ENCODE measurements at places on chromosomes 5 and 9.

DNA sequence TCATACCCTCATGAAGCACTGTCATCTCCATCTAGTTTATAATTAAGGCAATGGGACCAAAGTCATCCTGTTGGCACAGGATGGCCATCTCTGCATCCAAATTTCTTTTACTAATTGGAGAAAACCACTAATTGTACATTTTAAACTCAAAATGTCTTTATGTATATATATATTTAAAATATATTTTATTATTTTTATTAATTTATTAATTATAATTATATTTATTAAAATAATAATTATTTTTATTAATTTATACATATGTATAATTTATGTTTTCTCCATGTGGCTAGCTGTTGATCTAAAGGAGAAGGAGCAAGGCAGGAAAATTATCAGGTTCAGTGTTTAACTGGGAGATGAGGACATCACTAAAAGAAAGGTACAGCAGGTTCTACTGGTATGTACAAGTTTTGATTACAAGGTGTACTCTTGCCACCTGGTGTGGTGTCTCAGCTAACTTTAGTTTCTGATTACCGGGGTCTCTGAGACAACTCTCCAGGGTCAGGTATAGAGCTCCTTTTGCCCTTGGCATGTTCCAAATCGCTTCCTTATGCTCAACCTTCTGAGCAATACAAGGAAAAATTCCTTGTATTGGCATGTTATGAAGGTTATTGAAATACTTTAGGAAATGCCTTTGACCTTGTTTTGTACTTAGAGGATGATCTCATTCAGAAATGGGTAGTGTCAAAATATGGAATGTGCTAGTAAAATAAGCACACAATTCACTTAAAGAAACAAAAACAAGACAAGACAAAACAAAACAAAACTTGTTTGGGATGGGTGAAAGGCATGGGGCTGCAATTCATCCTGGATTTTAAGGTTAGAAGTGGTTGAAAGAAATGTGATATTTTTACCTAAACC, 79.6 kb downstream of the GHR start:
- no peak for DNase-seq

DNA sequence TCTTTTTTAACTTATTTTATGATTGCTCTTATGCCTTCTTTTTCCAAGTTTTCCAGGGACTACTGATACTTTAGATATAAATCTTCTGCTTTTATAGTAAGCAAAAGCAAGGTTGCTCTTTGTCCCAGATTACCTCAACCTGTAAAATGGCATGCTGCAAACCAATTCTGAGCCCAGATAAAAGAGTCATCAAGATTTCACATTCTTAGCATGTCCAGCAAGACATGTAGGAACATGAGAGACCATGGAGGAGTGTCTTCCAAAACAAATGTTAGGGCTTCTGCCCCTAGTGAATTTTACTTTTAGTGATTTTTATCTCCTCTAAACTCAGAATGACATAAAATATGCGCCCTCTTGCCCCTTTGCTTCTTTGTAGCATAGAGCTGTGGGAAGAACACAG, 7.0 kb upstream of the CDC20B start:
- DNase-seq, result no peak

GRCh38 chr5:175920231-175920811, 47.8 kb downstream of the THOC3 start:
- DNase-seq, result no peak

GRCh38 chr5:179806250-179807048, at the start of gene MGAT4B:
Gene MGAT4B, minus strand, starts transcription at chr5:179806866. Its CDS starts 283 bp downstream, at chr5:179806583.
- DNase-seq, result peak; percentile 39

GRCh38 chr9:100052375-100052774, 46.4 kb downstream of the ERP44 start:
- no peak for DNase-seq

GRCh38 chr5:58998544-58998943, 415.7 kb downstream of the RAB3C start:
- no peak for DNase-seq

DNA sequence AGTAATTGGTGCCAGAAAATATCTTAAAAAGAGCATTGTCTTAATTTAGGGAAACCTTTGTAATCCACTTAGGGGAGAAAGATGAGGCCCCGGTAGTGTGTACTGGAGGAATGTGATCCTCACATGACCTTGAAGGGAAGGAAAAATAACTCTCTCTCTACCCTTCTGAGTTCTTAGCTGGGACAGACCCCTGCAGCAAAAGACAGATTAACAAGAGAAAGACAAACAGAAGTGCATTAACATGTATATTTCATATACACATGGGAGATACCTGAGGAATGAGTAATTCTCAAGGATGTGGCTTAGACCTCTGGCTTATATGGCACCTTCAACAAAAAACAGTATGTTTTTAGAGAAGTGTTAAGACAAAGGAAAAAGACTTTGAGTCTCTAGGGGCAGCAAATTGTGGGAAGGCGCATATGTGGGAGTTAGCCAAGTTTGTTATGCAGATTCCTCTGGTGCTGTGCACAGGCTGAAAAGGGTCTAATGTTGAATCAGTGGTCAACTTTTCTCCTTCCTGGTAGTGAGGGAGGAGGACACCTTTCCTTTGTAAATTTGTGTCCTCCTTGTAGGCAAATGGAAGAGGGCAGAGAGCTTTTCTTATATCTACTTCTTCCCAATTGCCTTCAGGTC, 138.8 kb downstream of the LRRC70 start:
- no peak for DNase-seq

DNA sequence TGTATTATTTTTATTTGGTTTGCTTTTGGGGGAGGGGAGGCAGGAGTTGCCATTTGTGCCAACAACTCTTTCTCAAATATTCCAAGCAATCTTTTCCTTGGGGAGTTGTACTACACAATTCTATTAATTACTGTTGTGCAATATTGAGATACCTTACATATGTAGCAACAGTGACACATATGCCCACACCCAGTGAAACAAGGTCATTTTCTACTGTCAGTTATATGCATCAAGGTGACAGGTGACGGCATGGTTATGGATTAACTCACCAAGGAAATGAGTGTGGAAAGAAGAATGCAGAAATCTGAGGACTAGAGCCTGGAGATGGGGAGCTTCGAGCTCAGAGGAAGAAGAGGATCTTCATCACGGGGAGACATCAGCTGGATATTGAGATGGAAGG, 17.9 kb upstream of the MSMP start:
- no peak for DNase-seq

DNA sequence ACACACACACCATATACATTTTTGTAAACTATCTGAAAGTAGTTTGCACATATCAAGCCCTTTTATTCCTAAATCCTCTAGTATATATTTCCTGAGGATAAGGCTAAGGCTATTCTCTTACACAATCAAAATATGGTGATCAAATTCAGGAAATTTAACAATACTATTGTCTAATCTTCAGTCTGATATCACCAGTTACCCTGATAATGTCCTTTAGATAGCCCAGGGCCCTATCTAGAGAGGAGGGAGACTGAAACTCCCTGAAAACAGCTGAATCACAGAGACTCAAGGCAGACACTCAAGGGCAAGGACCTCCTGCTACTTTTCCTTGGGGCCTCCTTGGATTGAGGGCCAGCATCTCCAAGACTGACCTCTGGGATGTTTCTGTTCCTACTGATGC, 30.4 kb downstream of the PTTG1 start:
- no peak for DNase-seq

GRCh38 chr5:110086658-110087388, 397.1 kb downstream of the MAN2A1 start:
- no peak for DNase-seq

GRCh38 chr5:54224103-54224826, 86.1 kb downstream of the ARL15 start:
- no peak for DNase-seq

GRCh38 chr9:114291886-114292590, 30.9 kb upstream of the ORM1 start:
- no peak for DNase-seq

DNA sequence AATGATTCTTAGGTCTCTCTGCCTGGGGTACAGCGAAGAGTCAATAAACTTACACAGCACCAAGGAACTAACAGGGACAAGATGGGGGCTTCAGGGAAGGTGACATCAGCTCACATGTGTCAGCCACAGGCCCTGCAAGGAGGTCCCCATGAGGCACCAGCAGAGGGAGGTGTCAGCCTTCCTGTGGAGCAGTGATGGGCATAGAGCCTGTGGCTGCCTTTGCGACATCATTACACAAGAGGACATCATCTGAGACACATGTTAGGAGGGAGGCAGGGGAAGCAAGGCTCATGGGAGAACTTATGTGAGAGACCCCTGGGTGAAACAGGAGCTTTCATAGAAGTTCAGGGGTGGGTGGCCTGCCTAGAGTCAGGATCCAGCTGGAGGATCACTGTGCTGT, 389.6 kb downstream of the SEMA5A start:
- no peak for DNase-seq

DNA sequence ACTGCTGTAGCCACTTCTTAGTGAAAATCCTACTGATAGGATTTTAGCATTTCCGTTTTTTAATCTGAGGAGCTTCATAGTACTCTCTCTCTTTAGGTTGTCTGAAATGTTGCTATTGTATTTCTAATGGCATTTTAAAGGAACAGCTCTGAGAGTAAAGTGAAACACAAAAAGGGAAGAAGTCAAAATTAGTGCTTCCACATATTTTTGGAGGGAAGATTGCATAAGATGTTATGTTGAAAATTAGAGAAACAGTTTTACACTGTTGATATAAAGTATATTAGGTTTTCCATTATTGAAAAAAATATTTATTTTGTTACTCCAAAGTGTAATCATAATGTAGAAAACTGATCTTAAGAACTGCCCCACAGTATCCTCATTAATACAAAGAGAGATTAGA, 525.1 kb downstream of the TAF11L14 start:
- no peak for DNase-seq

GRCh38 chr9:96344458-96345180, 38.9 kb downstream of the SLC35D2 start:
- DNase-seq, result no peak

DNA sequence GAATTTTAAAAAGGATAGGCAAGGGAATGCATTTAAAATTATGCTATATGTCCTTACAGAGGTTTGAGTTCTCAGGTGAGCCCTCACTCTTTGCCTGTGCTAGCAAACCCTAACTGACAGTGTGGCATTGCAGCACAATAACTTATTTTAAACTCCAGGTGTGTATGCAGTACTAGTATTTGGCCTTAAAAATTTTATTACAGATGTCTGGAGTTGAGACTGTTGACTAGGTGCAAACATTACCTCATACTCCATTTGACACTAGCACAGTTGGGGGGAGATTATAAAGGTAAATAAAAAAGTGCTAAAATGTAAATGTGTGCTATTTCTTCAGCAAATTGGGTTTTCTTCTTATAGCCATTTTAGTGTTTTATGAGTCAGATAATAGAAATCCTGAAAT, 407.7 kb downstream of the SH3GL2 start:
- DNase-seq, result no peak

GRCh38 chr5:65668696-65669095, 43.9 kb downstream of the SHLD3 start:
- no peak for DNase-seq

- no peak for DNase-seq
Observed at GRCh38 chr9:15211815-15212495, 95.1 kb downstream of the TTC39B start.

- DNase-seq, result no peak
Observed at GRCh38 chr9:4258320-4259090, 41.4 kb downstream of the GLIS3 start.
